A172 (cell line): ENCODE measurements at places on chromosomes 7 and 10. TPM values are rescaled to one million over a fixed set of nuclear protein-coding genes. Genes with fewer than 3 reads are reported as not detected.

STEAP4 gene
- total RNA-seq, result 0.29 TPM in 1 of 2 replicates, not detected in the other

ALOX5 gene
- total RNA-seq, result 0.43 and 2.0 TPM in 2 replicates

CNPY1 gene
- not detected in 2 replicates for total RNA-seq

GNAT3 gene
- total RNA-seq, result not detected in 2 replicates

PRSS37 gene
- not detected in 2 replicates for total RNA-seq

TWIST1 gene
- total RNA-seq, result 15.6 and 20.9 TPM in 2 replicates

A1CF gene
- total RNA-seq, result not detected in 2 replicates

ATOH7 gene
- not detected in 2 replicates for total RNA-seq

STRIP2 gene
- total RNA-seq, result 4.2 and 6.3 TPM in 2 replicates
